ENCODE measurements at places on chromosomes 3 and 15.

DNA sequence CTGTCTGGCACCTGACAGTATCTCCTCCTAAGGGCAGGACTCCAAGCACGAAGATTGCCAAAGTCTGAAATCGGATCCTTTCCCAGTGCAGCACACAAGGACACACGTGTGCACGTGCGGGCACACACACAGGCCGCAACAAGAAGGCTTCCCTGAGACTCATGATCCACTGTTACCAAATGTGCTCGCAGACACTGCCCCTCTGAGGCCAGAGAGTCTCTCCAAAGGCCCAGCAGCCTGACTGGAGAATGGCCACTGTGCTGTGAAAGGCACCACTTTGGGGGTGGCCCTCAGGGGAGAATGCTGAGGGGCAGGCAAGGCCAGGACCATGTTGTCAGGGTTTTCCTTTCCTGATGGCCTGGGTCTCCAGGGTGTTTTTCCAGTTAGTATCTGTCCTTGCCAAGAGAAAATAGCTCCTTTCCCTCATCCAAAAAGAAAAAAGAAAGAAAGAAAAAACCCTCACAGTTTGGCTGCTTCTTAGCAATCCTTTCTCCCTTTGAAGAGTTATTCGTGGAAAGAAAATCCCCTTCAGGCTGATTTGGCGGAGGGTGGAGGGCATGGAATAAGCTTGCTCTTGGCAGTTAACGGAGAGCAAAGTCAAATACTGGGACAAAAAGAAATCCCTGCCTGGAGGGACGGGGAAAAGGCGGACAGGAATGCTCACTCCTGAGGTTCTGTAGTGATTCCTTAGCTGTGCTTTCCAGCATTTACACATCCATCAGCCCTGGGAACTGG lies 112.2 kb upstream of the ETV5 start:
- DNase-seq = no peak

GRCh38 chr3:111087924-111088469 lies 16.4 kb downstream of the NECTIN3 start:
- DNase-seq = no peak

- no peak for DNase-seq
Measured at GRCh38 chr3:10260211-10260701, 12.0 kb downstream of the TATDN2 start.

DNA sequence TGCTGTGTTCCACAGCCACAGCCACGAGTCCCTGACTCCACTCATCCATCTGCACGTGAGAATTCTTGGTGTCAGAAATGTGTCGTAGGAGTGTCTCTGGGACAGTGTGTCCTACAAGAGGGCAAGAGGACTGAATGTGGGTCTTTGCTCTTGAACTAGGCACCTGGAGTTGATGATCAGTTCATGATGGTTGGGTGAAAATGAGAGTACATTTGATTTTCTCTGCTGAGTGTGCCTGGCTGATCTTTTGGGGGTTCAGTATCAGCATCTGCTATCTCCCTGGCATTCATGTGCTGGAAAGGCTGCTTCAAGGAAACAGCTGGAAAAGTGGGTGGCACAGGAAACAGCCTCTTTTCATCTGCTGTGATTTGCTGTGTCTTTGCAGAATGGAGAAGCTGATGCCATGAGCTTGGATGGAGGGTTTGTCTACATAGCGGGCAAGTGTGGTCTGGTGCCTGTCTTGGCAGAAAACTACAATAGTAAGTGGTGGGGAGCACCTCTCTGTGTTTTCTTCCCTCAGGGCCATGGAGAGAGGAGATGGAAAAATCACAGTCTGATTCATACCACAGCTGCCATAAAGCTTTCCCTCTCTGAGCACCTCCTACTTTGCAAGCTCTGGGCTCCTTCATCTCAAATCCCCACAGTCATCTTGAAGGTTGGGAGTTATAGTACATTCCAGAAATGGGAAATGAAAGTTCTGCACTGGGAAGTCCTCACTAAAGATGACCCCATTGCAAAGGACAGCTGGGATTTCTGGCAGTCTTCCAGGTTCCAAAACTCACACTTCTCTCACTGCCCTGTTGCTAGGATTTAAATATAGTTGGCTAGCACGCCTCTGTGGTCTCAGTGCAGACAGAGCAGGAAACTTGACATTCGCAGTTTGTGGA lies 17.8 kb downstream of the TF start:
- DNase-seq = no peak

DNA sequence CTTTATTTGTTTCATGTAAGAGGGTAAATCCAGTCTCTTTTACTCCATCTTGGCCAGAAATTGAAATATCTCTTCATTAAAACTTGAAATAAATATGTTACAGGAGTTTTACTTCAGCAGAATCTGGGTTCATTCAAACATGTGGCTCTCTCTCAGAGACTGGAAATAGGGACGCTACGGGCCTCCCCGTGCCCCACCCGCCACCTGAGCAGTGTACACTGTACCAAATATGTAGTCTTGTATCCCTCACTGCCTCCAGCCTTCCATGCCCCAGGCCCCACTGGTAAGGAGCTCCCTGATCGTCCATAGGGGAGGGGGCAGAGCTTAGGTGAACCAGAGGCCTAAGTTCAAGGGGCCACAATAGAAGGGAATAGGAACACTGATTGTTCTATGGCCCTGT lies 36.0 kb downstream of the RPL39L start:
- DNase-seq = no peak

GRCh38 chr3:131553495-131554247 lies 50.9 kb upstream of the MRPL3 start:
- DNase-seq = no peak

- no peak for DNase-seq
Measured at GRCh38 chr3:143358155-143358792, 238.7 kb downstream of the CHST2 start.

DNA sequence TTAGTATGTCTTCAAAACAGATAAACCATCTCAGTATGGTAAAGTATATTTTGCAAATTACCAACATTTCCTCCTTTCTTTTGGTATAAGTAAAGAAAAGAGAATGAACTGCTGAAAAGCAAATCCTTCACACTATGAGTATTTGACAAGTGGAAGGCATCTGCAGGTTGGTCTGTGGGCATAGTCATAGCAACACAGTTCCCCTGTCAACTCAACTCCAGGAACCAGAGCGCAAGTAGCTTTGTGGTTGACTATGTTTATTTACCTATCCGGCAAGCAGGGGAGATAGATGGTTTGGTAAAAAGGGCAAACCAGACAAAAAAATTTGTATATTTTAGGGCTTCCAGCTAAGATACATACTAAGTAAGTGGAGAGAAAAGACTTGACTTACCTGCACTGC lies 88.3 kb upstream of the PPIB start:
- no peak for DNase-seq

- no peak for DNase-seq
Measured at GRCh38 chr15:75966073-75966472, 46.2 kb downstream of the NRG4 start.

GRCh38 chr15:65603559-65603958 lies 7.4 kb downstream of the INTS14 start:
- no peak for DNase-seq

DNA sequence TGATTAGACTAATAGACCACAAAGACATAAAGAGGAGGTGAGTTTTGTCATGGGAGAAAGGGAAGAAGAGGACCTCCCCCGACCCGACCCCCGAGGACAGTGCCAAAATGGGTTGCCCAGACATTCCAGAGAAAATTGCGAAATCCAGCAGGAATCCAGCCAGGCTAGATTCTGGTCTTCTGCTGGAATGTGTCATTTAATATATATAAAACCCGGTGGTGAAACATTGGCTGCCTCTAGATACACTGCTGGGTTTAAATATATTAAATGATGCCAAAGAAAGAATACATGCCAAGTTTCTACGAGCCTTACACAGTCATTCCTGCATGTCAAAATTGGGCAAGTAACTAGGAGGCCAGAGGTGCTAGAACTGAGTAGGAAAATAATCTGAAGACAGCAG lies 45.3 kb upstream of the SPESP1 start:
- DNase-seq = no peak

DNA sequence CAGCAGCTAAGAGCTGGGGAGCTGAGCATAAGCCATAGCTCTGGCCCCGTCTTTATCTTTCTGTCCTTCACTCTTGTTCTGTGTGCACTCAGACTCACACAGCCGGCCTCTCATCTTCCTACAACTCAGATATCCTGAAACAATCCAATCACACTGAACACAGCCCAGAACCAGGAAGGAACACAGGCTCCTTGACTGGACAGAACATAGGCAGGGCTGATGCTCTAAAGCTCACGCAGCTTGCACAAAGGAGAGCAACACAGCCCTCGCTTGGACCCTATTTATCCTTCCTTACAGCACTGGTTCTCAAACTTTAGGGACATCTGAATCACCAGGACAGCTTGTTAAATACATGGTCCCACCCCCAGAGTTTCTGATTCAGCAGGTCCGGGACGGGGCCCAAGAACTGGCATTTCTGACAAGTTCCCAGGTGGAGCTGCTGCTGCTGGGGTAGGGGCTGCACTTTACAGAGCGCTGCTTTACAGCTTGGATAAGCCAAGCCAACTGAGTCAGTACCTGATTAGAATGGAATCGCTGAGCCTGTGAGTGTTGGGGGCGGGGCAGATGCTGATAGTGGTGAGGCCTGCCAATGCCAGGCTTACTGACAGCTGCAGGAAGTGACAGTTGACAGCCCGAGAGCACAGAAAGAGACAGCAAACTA lies 65.1 kb downstream of the MRPL46 start:
- DNase-seq = no peak

DNA sequence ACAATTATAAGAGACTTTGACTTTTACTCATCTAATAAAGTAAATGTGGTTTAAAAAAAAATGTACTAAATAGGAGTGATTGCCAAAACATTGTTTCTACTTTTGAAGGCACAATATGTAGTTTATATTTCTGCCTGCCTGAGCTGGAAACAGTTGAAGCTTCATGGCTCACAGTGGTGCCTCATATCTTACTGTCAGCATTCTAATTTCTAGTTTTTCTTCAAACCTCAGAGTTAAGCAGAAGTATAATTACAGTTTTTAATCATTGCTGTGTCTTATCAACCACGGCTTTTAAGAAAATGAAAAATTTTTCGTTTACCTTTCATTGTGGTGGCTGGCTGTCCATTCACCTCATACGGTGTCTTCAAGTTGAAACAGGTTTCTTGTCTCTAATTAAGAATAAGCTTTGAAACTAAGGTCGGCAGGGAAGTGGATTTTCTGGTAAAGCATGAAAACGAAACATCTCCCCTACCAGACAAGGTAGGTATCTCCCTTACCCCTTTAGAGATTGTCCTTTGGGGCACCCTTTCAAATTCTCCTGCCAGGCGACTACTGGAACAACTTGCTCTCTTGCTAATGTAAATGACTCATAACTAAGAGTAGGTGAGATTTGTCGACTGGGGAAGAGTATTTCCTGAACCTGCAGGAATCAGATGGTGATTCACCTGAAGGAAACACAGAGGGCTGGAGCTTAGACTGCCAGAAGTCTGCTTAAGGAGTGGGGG lies at the start of gene GPR87:
GPR87 (minus strand) TSS at position 554 of the 725 bp plus-strand sequence. CDS start 16,720 bp downstream, outside the sequence.
- DNase-seq = no peak

DNA sequence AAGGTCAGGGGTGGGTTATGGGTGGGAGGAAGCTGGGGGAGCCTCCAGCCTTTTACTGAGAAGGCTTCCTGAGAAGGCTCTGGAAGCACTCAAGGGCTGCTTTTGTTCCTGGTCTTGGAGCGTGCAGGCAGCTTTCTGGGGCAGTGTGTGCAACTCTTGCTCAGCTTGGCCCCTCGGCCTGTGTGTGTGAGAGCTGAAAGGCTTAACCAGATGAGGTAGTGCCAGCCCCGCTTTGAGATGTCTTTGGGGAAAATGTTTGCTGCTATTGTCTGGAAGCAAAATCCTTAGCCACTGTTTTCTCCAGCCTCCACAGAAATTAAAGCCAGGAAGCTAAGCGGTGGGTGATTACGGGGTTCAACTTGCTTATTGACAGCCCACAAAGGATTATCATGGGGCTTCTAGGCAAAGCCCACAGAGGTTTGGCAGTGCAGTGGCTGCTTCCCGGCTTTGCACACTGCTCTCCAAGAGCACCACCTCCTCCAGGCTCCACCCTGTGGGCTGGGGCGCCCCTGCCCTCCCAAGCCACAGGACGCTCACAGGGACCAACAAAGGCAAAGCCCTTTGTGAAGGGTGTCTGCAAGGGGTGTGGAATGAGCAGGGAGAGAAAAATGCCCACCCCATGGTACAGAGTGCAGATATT lies 121.7 kb upstream of the TLE3 start:
- no peak for DNase-seq

DNA sequence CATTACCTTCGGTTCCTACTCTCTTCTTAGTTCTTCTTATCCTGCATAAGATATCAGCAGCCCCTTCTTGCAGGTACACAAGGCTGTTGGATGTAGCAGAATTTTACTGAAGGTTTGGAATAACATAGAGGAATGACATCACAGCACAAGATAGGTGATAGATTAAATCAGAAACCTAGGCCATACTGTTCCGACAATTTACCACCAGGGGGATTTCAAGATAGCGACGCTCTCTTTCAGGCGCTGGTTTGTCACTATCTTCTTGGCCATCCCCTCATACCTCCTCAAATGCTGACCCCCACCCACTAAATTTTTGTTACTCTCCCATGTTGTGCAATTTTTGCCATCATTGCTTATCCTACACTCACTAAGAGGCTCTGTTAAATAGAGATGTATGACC lies 3.5 kb downstream of the SIDT1 start:
- DNase-seq = no peak

DNA sequence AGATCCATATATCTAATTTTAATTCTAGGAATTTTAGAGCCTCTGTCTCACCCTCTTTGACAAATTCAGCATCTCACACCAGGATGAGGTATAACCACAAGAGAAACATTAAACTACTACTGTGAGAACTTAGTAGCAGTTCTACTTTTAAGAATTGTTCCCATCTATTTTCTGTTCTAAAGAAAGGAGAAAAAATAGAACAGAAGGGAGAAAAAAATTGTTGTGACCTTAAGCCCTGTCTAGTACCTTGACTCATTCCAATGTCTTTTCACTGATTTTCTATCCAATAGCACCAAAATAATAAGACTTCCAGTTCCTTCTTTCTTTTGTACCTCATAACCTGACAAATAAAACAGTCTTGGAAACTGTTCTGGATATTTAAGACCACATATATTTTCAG lies 37.0 kb downstream of the FRMD5 start:
- DNase-seq = no peak

DNA sequence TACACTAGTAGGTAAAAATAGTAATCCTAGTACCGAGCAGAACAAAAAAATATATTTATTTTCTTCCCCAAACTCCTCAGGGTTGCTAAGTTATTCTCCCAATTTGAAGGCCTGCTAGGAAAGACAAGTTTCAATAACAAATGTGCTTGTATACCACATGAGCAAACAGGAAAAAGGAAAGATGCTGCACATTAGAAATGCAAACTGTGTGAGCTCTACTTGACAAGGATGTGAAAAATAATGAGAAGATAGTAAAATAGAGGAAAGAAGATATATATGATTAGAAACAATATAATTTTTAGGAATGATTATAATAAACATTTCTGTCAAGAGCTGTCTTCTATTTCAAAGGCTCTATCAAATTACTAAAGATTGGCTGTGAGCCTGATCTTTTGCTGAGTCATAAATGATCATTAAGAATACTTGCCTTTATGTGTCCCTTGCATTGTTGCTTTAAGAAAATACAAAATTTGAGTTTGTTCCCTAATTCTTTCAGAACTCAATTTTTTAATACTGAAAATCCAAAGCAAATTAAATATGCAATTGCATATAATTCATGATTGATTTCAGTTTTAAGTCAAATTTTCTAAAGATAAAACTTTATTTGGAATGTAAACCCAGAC lies 174.2 kb downstream of the NEK10 start:
- DNase-seq = no peak

- DNase-seq = no peak
Measured at GRCh38 chr3:172029425-172030098, 9.8 kb upstream of the FNDC3B start.

All from activated CD8-positive, alpha-beta memory T cell treated with anti-CD3 and anti-CD28 coated beads for 1 hour (primary cell).